ENCODE measurements at places on chromosomes 13 and 19.
A peak's percentile ranks its signal among the peaks of the same experiment; 100 is the strongest.

DNA sequence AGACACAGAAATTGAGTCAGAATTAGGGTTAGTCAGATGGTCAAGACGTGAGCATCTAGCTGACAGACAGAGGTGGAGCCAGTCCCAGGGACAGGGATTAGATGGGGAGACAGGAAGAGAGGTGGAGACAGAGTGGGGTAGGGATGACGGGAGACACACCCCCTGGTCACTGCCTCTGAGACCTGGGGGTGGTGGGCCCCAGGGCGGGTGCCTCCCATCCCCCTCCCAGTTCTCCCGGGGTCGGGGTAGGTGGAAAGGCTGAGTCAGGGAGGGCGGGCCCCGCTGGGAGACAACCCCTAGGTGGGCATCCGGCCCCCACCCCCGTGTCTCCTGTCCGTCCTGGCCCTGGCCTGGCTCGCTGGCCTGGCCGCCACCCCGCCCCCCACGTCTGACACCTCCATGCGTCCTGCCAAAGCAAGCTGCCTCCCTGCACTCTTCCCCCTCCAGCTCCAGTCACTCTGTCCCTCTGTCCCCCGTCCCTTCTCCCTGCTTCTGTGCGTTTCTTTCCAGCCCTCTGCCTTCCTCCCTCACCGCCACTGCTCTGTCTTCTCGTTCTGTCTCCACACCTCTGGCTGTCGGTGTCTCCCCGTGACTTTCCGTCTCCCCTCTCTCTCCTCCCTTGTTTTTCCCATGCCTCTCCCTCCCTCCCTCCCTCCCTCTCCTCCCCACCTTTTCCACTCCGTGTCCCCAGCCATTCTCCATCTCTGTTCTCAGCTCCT lies 15.1 kb downstream of the CCDC97 start:
- no peak for DNase-seq

DNA sequence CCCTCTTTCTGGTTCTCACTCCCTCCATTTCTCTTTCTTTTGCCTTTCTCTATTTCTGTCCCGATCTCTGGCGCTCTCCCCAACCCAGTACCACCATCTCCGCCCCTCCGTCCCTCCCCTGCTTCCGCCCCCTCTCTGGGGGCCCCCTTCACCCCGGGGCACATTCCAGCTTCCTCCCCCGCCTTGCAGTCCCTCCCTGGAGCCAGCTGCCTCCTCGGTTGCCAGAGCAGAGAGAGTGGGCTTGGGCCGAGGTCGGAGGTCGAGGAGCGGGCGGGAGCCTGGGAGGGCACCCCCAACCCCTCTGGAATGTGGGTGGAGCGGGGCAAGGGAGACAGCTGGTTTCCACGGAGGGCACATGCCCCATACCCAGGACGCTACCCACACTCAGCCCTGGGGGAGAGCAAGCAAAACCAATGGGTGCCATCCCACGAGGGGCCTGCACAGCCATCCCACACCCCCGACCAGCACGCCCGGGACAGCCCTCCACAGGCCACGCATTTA lies 6.5 kb upstream of the CIRBP start:
- no peak for DNase-seq

GRCh38 chr19:43148233-43148632 lies 38.1 kb downstream of the PSG5 start:
- no peak for DNase-seq

DNA sequence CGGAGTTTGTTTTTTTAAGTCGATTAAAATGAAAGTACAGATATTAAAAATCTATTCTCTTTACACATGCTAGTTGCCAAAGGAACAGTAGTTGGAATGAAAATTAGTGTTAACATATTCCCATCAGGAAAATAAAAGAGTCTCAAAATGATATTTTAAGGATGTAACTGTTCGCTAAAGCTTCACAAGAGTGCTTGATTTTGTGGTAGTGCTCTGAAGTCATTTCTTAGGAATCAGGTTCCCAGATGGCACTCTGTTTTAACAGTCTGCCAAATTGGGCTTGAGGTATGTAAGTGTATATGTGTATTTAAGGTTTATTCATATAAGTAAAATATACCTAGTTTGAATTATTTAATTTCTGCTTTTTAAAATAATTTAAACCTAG lies 128.8 kb downstream of the LMO7 start:
- peak; percentile 64 for DNase-seq

DNA sequence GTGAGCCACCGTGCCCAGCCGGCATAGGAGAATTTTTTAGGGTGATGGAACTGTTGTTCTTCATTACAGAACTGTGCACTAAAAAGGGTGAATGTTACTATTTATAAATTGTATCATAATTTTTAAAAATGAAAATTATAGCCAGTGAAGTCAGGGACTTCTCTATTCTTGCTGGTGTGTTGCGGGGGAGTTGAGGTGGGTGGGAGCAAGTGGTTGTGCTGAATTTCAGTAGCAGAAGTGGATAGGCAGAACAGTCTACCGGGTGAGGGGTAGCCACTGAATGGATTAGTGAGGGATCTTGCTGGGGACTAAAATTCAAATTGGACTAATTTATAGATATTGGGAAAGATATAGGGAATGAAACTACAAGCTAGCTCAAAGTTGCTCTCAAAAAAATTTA lies 74.0 kb downstream of the CAB39L start:
- DNase-seq, result no peak

- DNase-seq, result no peak
These were observed 77.8 kb downstream of the TEX29 start for GRCh38 chr13:111398196-111398595.

DNA sequence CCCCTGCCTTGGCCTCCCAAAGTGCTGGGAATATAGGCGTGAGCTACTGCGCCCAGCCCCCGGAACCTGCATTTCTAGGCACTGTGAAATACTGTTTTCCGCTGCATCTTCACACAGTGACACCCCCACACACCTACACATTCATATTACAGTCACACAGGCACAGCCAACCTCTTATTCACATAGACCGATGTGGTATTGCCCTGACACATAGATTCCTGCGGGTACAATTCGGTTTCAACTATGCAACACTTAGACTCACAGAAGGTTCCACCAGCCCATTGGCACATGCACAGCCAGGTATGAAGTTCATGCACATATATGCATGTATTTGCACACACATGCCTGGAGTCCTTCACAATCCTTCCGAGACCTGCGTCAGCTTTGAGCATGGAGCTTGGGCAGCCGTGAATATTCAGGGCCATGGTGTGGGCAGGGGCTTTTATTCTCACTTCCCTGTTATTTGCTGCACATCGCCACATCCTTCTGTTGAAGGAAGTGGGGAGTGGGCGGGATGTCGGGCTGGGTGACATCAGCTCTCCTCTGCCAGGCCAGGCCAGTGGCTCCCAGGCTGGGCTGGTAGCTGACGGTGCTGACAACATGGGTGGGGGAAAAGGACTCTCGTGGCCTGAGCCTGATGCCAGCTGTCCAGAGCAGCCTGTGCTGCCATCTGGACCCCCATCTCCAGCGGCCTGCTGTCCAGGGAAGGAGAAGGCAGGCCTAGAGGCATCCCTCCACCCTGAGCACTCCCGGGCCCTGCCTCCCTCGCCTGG lies 5.4 kb upstream of the CDC37 start:
- no peak for DNase-seq

DNA sequence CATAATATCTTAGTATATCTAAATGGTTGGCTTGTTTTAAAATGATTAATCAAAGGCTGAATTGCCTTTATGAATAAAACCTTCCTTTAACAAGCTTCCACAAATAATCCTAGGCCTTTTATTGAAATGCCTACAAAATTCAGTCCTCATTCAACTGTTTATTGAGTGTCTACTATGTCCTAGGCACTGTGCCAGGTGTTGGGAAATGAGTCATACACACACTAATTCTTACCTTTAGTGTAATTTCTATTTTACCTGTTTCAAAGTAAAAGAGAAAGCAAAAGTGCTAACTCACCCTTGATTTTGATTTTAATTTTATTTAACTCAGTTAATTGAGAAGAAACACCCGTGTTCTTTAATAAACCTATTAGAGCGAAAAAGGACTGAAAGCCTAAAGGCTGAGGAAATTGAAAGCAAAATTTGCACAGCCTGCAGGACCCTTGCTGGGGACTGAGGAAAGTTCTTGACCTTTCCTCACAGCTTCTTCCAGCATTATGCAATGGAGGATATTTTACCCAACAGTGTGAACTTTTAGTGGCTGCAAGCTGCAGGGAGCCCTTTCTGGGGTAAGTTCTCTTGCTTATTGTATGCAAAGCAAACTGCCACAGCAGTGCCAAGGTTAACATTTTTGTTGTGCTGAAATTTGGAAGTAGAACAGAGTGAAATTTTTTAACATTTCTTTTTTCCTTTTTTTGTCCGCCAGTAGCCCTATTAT lies 83.1 kb downstream of the B3GLCT start:
- DNase-seq, result no peak

- no peak for DNase-seq
These were observed 375.4 kb upstream of the SLITRK6 start for GRCh38 chr13:86174622-86175021.

- no peak for DNase-seq
These were observed 183.4 kb upstream of the RFC3 start for GRCh38 chr13:33634546-33634982.

- DNase-seq, result no peak
These were observed 694.2 kb downstream of the EFNB2 start for GRCh38 chr13:105841286-105841685.

DNA sequence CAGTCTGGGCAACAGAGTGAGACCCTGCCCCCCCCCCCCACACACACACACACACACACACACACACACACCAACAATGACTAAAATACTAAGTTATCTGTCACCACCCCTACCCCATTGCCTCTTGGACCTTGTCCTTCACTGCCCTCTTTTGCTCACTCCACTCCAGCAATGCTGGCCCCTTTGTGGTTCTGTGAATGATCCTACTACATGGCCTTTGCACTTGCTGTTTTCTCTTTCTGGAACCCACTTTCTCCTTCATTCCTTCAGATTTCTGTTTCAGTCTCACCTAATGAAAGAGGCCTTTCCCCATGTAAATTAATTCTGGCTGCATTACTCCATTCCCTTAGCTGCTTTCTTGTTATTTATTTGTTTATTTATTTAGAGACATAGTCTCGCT lies 2.5 kb upstream of the SAMD4B start:
- no peak for DNase-seq

- DNase-seq, result no peak
These were observed 10.2 kb upstream of the CCDC97 start for GRCh38 chr19:41299755-41300089.

DNA sequence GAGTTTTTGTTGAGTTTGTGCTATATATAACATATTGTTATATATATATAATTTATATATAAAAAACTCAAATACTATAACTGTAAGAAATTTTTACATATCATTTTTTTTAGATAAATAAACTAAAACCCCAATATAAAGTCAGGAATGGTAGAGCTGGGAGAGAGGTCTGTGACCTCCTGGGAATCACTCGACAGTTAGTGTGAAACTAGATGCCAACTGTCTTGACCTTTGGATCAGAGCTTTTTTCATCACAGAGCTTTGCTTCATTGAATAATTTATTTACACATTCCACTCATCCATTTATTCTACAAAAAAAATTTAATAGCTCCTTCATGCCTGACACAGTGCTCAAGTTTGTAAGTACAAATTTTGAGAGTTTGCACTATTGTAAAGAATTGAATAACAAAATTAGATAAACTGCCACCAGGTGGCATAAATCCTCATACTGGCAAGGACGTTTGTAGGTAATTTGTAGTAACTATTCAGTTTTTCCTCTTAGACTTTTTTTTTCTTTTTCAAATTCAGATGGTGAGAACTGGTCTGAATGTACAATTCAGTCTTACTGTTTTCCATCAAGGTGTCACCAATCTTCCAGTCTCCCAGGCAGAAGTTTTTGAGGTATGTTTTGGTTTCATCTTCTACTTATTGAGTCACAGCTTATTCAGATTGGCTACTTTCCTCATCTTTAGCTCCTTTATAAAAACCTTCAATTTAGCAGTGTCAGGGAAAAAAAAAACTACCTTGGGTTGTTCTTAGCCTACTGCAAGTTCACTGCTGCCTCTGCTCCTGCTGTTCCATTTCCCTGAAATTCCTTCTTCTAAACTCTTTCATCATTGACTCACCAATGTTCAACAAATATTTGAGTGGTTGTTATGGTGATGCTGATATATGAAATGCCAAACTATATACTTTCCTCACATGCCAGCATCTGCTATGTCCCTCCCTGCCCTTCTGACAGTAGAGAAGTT lies 28.7 kb downstream of the LACC1 start:
- peak; percentile 4 for DNase-seq

DNA sequence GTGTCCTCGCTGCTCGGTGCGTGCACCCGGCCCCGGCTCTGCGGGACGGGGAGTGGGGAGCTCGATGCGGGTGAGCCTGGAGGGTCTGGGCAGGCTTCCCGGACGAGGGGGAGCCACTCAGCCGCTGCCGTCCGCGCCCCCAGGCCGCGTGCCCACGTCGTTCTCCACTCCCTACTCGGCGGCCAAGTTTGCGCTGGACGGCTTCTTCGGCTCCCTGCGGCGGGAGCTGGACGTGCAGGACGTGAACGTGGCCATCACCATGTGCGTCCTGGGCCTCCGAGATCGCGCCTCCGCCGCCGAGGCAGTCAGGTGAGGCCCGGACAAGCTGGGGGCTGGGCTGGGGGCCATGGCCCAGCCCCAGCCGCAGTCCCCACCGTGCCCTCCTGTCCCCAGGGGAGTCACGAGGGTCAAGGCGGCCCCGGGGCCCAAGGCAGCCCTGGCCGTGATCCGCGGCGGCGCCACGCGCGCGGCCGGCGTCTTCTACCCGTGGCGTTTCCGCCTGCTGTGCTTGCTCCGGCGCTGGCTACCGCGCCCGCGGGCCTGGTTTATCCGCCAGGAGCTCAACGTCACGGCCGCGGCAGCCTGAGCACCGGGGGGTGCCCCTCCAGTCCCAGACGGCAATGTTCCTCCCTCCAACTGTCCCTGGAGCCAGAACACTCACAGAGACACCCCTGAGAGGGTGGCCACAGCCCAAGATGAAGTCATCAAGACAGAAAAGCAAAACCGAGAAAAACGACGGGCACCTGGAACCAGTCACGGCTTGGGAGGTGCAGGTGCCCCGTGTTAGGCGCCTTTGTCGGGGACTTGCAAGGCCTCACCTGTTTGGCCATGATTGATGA lies 2.5 kb upstream of the RPL36 start:
- no peak for DNase-seq

DNA sequence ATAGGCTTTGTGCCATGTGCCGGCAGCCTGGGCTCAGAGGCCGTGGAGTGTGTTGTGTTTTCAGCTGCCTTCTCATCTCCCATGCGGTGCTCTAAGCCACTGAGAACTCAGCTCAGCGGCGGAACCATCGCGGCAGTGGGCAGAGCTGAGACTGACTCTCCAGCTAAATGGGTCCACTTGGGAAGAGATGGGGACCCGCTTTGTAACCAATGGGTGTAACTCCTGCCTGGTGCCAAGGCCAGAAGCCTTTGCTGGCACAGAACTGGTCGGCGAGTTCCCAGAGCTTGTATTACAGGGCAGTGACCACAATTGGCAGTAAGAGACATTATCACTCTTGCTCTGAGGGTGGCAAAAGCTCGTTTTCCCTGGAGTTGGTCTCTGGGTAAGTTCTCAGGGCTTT lies 183.0 kb downstream of the STK24 start:
- no peak for DNase-seq

Data from NCI-H1694 treated with DMSO at 0.1 percent for 48 hours (cell line).